ENCODE measurements at places on chromosomes 7 and 10.

- no peak for DNase-seq
Measured at GRCh38 chr7:43944286-43944685, 18.1 kb downstream of the UBE2D4 start.

- DNase-seq = no peak
Measured at GRCh38 chr10:354901-355617, 219.8 kb downstream of the ZMYND11 start.

DNA sequence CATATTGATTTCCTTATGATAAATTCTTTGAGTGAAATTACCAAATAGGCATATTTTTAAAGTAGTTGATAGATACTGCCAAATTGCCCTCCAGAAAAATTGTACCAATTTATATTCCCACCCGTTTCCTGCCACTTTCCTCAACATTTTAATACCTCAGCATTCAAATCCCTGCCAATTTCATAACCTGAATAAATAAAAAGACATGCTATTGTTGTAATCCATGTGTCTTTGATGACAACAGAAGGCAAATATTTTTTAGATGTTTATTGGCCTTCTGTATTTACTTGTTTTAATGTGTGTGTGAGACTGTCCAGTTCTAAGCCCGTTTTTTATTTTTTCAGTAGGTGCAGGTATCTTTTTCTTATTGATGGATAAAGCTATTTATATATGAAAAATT lies 71.7 kb downstream of the TEX36 start:
- no peak for DNase-seq

DNA sequence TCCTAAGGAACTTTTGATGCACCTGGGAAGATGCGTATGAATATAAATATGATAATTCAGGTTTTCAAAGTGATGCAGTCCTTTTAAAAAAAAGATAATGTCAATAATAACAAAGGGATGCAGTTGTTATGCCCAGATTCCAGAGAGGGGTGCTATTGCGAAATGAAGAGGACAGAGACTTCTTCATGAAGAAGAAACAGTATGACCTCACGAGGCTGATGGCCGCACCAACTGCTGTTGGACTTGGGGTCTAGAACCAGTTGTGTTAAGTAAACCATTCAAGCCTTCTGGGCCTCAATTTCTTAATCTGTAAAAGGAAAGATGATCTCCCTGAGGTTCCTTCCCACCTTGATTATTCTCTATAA lies 55.1 kb downstream of the LYZL2 start:
- DNase-seq = no peak

GRCh38 chr10:75712242-75712880 lies 280.9 kb downstream of the LRMDA start:
- DNase-seq = no peak

GRCh38 chr10:108905821-108906220 lies 1017.5 kb downstream of the XPNPEP1 start:
- no peak for DNase-seq

DNA sequence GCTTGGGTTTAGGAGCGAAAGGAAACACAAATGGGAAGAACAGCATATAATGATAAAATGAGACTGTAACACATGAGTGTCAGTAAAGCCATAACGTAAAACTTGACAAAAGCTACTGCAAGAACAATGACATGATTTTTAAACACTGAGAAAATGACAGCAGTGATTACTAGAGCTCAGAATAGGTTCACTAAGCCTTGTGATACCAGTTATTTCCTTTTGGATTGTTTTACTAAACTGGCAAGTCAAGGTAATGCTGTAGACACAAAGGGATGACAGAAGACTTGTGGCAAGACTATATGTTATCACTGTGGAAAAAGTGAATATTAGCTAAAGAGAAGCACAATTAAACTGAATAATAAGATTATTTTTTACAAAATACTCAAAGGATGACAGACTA lies 12.7 kb downstream of the NCOA4 start:
- no peak for DNase-seq

DNA sequence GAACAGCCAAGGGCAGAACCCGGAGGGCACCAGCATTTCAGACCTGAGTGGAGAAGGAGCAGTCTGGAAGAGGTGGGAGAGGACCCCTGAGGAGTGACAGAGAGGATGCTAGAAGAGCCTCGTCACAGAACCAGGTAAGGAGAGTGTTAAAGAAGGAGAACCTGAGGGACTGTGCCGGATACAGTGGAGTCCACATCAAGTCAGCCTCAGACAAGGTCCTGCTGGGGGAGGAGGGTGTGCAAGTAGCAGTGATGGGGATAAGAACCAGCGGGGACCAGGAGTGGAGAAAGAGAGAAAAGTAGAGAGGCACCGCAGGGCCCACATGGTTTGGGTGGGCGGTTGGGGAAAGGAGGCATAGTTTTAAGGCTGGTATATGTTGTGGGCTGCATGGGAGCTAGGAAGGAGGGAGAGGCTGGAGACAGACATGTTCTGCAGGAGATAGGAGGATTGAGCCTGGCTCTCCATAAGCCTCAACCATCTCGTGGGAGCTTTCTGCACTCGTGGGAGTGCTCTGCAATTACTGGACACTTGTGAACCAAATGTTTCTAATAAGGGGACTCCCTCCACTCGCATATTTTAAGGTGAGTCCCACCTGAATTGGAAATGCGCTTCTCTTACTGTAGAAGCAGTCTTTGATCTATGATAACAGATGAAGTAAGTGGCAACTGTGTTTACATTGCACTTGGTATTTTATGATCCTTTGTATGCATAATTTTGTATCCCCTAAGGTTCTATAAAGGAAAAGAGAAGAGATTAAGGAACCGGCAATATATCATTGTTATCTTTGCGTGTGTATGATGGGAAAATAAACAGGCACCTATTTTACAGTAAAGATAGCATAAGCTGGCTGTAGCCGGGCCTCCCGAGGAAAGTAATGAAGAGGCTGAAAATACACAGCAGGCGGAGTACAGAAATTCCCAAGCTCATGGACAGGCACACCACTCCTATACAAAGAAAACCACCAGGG lies 154.8 kb downstream of the ADAM12 start:
- no peak for DNase-seq

DNA sequence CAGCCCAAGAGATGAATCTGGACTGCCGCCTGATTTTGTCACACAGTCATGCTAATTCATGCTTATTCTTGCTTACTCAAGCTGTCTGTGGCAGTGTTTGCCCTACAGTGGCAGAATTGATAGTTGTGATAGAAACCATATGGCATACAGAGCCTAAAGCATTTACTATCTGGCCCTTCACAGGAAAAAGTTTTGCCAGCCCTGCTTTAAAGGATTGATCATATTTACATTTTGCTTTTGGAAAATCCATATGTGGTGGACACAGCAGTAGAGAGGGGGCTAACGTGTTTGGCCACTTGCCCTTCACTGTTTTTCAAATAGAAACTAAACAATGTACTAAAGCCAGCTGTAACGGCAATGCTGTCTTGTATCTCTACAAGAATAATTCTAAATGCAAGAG lies 974.0 kb upstream of the GHITM start:
- no peak for DNase-seq

DNA sequence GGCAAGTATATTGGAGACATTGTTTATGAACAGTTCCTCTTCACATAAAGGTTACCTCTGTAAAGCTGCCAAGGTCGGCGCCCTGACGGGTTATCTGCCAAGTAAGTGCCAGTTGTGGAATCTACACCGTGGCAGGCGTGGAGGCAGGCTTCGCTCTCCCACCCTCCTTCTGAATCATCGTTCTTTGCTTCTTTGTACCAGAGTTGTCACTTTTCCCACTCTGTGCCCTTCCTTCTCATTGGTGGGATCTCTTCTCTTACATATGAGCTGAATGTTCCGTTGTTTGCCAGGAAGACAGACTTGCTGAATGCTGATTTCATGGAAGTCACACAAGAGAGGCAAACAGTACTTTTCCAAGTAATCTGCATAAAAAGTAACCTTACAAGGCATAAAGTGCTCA lies 40.6 kb upstream of the PTPRZ1 start:
- DNase-seq = no peak

DNA sequence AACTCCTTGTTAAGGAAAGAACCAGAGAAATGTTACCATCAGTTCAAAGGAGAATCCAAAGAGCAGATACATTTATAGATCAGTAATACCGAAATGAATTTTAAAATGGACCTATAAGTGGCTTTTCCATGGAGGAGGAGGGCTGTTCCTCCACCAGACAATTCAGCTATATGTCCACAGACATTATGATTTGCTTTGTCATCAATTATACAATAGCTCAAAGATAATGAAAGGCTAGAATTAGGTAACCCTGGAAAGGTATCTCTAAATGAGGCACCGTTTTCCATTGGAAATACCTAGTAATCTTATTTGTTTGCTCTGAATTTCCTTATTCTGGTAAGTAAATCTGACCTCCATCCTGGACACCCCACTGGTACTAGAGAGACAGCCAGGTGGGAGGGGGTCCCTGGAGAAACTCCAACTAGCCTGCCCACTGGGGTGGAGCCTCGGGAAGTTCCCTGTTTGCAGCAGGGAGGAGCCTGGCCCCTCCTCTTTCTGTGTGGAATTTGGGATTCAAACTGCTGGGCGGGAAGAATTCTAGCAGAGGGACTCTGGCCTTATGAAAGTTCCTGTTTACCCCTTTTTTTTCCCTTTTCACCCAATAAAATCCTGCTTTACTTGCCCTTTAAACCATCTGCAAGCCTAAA lies 218.0 kb downstream of the PHF14 start:
- no peak for DNase-seq

- DNase-seq = no peak
Measured at GRCh38 chr7:16801111-16801542, 3.7 kb downstream of the AGR2 start.

GRCh38 chr7:158734861-158735260 lies 30.3 kb upstream of the NCAPG2 start:
- DNase-seq = no peak

DNA sequence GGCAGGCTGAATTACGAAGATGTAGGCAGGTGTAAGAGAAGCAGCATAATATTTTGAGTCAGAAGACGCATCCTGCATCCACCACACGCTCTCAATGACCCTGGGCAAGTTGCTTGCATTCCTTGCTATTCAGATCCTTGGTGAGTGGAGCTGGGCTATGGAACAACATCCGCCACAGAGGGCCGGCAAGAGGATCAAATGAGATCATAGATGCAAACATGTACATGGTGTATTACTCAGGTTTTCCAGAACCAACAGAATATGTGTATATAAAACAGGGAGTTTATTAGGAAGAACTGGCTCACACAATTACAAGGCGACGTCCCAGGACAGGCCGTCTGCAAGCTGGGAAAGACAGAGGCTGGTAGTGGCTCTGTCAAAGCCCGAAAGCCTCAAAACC lies 51.5 kb downstream of the ADAM12 start:
- no peak for DNase-seq
